Smooth muscle cell of the umbilical artery (primary cell): ENCODE measurements at places on chromosomes 3 and 15. TPM values are rescaled to one million over a fixed set of nuclear protein-coding genes. Genes with fewer than 3 reads are reported as not detected.

The WDR93 gene
- under 0.01 TPM in 1 of 2 replicates, not detected in the other for total RNA-seq

The TMOD2 gene
- total RNA-seq = 10.4 and 13.8 TPM in 2 replicates

The NTRK3 gene
- total RNA-seq = 1.2 and 3.2 TPM in 2 replicates

The RHCG gene
- total RNA-seq = not detected in 2 replicates
